ENCODE measurements at places on chromosomes 2 and 18.

GRCh38 chr2:230043461-230043860, 25.3 kb downstream of the SLC16A14 start:
- no peak for DNase-seq

- no peak for DNase-seq
Observed at GRCh38 chr2:9232166-9232479, 25.5 kb downstream of the ASAP2 start.

DNA sequence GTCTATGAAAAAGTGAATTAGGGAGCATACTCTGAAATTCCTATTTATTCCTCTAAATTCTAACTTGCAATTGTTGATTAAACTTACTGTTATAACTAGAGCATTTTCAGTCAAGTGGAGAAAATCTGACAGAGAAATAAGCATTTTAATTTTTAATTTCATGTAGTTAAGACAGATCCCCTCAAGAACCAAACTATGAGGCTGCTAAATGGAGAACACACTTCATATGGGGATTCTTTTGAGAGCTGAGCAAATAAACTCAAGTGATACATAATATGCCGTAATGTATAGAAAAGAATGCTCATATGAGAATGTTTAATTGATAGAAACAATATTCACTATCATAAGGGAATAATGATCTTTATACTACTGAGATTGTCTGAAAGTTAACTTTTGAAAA, 340.8 kb downstream of the ERBB4 start:
- no peak for DNase-seq

GRCh38 chr2:174025271-174026121, 60.3 kb upstream of the SP3 start:
- no peak for DNase-seq

DNA sequence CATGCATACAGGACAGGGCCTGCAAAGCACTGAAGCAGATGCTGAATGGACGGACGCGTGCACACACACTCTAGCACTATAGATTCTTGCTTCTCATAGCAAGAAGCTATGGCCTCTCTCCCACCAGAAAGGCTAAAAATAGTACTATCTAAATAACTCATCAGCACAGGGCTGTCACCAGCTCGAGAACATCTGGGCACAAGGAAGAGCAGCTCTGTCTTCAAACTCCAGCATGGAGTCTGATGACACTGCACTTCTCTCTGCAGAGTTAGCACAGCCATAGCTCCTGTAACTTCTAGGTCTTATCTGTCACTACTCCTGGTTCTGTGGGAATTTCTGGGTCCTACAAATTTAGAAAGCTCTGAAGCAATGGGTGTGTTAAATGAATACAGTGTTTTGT, 123.5 kb downstream of the MYO5B start:
- no peak for DNase-seq

GRCh38 chr2:101766871-101767739, 69.6 kb downstream of the MAP4K4 start:
- DNase-seq: no peak

DNA sequence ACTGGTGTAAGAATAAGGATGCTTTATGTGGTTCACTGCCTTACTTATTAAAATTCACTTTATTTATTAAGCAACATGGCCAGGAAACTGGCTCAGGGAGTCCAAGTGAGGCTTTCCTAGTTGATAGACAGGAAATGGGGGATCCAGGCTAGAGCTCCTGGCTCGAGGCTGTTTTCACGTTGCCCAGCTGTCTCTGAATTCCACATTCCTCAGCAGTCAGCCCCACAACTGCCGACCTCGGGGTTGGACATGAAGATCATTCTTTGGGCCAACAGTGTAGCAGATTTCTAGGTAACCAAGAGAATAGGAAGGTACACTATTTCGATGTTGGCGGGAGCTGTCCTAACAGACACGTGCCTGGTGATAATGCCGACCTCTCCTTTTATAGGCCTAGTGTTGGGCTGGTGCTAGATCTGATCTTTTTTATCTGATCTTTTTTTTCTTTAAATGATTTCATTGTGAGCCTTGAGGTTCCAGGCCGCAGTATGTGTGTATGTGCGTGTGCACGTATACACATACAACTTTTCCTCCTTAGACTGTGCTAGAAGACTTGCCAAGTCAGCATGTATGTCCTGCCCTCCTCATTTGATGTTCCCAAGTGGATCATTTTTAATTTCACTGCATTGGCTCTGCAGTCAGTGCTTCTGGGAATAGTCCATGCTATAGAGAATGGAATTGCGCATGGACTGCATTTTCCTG, 103.5 kb downstream of the CABLES1 start:
- no peak for DNase-seq

DNA sequence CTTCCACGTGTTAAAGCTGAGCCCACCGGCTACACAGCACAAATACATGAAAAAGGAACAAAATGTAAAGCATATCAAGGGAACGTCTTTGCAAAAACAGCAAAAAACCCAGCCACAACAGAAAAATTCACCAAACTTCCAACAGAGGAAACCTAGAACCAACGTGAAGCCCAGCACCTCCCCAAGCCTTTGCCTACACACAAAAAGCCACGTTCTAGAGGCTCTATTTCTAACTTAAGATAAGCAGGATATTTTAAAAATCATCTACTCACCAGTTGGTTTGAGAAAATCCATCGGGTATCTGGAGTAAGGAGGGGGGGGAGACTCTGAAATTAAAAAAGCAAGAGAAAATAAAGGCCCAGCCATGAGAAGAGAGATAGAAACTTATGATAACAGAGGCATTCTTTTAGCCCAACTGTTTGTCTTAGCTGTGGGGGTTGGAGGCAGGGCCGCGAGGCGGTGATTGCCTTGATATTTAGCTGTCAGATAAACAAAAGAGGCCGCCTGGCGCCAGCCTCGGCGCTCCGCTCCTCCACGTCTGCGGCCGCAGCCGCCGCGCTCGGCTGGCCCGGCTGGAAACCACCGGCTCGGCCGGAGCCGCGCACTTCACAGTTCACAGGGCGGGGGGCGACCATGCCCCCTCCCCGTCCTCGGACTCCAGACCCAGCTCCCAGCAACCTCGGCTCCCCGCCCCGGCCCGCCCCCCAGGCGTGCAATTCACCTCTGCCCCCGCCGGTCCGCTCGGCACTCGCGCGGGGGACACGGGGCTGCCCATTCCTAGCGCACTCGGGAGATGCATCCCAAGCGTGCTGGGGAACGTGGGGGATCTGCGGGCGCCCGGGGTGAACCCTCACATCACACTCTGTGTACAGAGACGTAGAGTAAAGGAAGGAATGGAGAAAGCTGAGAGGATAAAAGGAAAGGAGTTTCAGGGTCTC, 2.4 kb downstream of the SMAD7 start:
- DNase-seq: no peak

DNA sequence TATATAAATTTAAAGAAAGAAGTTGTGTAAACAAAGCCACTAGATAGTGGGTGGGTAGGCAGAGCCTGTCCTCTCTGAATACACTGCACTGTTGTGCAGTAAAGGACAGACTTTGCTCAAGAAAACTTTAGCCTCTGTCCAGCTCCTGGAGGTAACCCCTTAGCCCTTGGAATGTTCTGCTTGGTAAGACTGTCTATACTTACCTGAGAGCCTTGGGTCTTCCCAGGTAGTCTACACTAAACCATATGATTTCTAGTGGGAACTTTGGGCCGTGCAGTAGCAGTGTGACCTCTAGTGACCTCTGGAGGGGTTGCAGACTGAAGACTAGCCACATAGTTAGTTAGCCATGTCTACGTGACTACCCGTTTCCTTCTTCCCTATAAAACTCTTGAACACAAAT, 678.3 kb upstream of the NRXN1 start:
- no peak for DNase-seq

Data from NCI-H510A (cell line).